Brain pericyte (primary cell): ENCODE measurements at places on chromosomes 16 and 17.
A peak's percentile ranks its signal among the peaks of the same experiment; 100 is the strongest.

DNA sequence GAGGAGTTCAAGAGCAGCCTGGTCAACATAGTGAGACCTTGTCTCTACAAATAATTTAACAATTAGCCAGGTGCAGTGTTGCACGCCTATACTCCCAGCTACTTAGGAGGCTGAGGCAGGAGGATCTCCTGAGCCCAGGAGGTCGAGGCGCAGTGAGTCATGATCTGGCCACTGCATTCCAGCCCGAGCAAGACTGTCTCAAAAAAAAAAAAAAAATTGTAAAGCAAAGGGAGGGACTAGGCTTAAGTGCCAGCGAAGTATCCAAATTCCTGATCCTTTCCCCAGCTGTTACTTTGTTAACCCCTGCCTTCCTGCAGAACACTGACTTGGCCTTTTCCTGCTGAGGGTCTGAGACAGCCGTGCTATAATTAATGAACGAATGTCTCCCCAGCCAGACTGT lies 2.7 kb downstream of the GDPD3 start:
- DNase-seq = no peak

DNA sequence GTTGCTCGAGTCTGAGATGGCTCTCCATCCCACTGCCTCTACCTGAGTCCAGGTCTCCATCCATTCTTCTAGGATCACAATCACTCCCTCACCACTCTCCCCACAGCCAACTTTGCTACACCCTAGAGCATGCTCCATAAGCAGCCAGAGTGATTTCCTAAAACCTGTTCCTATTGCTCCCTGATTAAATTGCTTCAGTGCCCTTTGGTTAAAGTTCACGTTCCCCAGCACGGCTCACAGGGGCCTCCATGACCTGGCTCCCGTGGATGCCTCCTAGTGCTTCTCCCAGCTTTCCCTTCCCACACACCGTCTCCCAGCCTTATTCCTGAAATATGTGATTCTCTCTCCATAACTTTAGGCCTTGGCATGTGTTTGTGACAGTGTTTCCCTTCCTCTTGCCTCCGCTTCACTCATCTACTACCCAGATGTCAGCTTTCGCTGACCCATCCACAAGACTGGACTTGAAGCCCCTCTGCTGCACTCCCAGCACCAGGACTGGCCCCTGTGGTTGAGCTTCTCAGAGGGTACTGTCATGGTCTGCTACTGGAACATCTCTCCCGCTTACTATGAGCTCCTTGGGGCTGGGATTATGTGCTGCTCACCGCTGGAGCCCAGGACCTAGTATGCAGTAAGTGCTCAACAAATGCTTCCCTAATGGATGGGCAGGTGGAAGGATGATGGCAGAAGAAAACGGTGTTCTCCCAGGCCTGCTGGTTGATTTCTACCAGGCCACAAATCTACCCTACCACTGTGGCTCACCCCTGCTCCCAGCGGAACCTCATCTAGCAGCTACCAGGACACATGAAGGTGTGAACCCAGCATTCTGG lies 17.9 kb downstream of the MYO18A start:
- DNase-seq = no peak

- DNase-seq = no peak
These were observed 10.4 kb downstream of the IFT140 start for GRCh38 chr16:1601489-1601888.

GRCh38 chr17:76497979-76498875 lies 3.0 kb downstream of the RHBDF2 start:
- peak; percentile 53 for DNase-seq

DNA sequence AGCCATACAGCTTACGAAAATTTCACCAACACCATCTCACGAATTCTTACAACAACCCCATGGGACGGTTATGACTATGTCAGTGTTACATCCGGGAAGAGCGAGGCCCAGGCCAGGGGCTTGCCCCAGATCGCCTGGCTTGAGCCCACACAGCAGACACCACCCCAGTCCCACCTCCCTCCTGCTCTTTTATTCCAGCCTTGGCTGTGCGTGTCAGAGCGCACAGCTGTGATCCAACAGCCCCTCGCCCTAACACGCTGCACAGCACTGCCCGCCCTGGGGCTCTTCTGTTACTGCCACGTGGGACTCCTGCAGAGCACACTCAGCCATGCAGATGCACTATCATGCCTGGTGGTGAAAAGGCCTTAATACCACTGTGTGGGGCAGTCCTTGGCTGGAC lies 127.9 kb downstream of the ENGASE start:
- no peak for DNase-seq

DNA sequence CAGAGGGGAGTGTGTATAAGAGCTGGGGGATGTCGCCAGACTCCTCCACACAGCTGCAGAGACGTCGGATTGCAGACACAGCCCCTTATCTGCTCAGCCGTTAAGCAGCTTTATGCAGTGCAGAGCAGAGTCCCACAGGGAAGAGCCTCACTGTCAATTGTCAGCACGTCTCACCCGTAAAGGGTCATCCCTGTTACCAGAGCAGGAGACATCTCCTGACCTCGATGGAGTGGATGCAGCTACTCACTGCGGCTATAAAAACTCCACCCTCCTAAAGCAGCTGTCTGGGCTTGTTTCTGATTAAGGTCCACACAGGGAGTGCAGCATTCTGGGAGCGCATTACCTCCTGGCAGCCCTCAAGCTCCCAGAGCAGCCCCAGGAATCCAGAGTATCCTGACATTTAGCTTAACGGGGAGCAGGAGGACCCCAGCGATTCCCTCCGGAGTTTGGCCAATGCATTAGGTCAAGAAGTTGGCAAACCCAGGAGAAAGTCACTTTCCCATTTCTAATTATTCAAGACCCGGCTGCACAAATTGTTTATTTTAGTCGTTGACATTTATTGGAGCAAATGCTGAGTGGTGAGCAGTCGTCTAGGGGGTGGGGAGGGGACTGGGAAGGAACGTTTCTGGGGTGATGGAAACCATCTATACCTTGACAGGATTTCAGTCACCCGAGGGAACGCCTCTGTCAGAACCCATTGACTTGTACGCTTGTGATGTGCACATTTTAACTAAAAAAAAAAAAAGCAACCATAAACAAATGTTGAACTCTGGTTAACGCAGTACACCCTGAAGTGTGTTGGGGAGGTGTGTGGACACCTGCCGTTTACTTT lies 100.0 kb upstream of the ZNF469 start:
- no peak for DNase-seq

GRCh38 chr17:45172541-45173286 lies 11.0 kb downstream of the HEXIM2 start:
- DNase-seq = no peak

- DNase-seq = no peak
These were observed at the start of gene CYBA for GRCh38 chr16:88650749-88651275. TSS of gene CYBA (minus strand) at chr16:88651053. CDS start at chr16:88651013, 40 bp downstream.

DNA sequence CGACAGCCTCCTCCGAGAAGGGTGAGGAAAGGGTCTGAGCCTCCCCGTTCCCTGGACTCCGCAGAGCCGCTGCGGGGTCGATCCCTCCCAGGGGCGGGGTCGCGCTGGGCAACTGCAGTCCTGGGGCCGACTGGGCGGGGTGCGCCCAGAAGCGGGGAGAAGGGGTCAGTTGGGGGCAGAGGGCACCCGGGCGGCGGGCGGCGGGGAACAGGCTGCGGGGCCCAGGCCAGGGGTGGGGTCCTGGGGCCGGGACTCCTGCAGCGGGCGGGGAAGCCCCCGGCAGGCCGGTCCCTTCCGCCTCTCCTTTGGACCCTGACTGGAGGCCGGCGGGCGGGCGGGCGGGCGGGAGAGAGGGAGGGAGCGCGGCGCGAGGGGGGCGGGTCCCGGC lies 352 bp downstream of the GGNBP2 start:
- no peak for DNase-seq

- no peak for DNase-seq
These were observed 1231.1 kb downstream of the CDH11 start for GRCh38 chr16:63890723-63891122.

GRCh38 chr17:9204637-9205329 lies 183.5 kb downstream of the NTN1 start:
- no peak for DNase-seq
